ENCODE measurements at places on chromosomes 2 and 18.

DNA sequence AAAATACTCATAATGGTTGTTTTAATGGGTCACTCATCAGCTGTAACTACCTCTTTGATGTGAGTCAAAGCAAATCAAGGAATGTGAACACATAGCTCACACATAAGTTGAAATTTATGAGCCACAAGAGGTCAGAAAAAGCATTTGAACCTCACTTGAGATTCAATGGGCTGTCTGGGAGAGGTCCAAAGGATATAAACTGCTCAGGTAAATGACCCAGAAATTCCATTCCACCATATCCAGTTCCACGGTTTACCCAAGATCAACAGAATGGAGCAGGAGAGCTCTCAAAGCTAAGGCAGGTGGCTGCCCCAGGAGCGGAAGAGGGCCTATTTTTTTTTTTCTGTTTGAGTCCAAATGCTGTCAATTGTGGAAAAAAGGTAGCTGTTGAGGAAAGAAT is 464.1 kb downstream of the TNS1 start:
- no peak for DNase-seq

- no peak for DNase-seq
Observed at GRCh38 chr2:209653134-209653533, 118.5 kb upstream of the UNC80 start.

GRCh38 chr2:189783451-189783926 is 650 bp downstream of the ORMDL1 start:
- DNase-seq = no peak

DNA sequence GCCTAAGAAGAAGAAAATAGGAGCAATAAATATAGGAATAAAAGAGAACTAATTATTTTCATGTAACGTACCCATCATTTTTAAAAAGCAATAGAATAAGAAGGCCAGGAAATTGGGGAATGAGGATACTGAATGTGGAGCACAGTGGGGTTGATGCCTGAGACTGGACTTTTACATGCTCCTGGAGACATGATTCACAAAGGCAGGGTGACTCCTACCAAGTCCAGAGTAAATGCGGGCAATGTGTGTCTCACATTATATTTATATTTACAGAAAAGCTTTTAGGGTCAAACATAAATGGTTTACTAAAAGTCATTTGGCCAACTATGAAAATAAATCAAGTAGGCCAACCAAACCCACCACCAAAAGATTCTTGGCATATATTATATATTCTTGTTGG is 87.9 kb upstream of the COL5A2 start:
- DNase-seq = no peak

DNA sequence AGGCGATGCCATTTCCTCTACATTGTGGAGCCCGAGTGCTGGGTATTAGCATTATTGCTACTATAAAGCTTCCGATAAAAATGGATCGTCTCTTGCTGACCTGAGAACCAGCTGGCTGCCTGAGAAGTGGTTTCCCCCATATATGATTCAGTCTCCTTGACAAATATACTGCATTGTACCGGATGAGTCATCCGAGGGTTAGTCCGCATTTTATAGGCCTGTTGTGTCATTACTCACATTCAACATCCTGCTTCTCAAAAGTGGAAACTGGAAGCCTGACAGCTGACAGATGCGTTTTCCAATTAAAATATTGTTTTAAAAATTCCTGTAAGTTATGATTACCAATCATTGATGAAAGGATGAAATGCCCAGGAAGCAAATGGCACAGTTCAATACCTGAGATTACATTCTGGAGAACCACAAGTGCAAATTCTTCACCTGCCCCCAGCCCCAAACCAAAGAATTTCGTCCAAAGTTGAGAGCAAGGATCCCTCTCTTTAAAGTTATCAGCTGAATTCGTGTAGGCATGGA is 65.7 kb downstream of the SPRED2 start:
- DNase-seq = no peak

GRCh38 chr2:98458667-98459380 is 14.2 kb downstream of the INPP4A start:
- DNase-seq = no peak

- no peak for DNase-seq
Observed at GRCh38 chr2:109231996-109232705, 103.1 kb downstream of the SH3RF3 start.

DNA sequence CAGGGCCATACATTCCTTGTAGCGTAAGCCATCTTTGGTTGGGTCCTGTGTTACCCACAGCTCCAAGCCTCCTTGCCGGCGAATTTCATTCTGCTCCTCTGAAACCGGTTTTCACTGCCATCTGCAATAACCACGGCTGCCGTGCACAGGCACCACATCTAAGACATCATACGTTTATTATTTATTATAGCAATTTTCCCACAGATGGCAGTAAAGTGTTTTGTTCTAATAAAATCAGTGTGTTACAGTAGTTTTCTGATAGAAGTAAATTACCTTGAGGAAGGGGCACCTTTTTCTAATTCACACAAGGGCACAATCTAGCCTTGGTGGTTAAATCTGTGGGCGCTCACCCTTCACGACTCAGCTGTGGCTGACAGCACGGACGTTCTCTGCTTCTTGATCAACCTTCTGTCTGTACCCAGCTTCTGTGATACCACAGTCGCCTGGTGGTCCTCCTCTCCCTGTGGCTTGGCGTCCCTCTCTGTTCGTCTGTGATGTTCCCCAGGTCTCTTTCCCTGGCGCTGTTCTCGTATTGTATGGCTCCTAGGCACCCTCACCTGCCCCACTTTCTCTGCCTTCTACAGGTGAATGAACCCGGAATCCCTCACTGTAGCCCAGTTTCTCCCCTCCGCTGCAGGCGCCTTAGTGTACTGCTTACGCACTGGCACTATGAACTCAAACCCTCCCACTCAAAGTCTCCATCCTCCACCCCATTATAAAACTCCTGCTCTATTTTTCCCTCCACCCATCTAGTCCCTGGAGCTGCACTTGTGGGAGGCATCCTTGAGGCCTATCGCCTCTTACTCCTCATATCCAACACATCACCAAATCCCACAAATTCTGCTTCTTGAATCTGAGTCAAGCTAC is 236.8 kb downstream of the DYSF start:
- no peak for DNase-seq

DNA sequence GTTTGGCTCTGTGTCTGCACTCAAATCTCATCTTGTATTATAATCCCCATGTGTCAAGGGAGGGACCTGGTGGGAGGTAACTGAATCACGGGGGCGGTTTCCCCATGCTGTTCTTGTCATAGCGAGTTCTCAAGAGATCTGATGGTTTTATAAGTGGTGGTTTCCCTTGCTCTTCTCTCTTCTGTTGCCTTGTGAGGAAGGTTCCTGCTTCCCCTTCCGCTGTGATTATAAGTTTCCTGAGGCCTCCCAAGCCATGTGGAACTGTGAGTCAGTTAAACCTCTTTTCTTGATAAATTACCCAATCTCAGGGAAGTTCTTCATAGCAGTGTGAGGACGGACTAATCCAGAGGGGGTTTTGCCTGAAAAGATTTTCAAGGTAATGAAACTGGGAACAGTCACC is 245.4 kb downstream of the GALR1 start:
- DNase-seq = no peak

DNA sequence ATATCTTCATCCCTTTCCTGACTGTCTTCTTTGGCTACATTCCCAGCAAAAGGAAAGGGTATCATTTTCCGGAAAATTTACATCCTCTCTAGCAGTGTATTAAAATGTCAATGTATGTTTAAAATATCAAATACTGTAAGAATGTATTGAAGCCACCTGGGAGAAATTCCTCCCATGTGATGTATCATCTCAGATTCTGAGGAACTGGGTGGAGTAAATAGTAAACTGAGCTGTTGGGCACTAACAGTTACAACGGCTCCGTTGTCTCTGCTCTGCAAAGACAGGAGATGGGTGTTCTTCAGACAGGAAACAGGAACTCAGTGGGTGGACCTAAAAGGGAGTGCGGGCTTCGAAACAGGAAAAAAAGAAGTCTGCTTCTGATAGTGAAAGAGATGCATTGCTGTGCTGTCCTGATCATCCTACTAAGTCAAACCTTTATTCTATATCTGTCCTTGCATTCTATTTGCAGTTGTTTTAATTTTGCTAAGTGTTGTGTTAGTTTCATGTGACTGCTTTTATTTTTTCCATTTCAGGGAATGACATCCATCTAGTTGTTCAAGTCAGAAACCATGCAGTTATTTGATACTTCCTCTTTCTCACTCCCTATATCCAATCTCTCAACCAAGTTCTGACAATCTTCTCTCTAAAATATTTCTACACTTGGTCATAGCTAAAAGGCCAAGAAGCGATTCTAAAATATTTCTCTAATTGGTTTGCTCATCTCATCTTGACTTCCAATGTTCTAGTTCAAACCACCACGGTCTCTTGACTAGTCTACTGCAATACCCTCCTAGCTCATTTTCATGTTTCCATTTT is 19.4 kb downstream of the DOK1 start:
- DNase-seq = no peak

DNA sequence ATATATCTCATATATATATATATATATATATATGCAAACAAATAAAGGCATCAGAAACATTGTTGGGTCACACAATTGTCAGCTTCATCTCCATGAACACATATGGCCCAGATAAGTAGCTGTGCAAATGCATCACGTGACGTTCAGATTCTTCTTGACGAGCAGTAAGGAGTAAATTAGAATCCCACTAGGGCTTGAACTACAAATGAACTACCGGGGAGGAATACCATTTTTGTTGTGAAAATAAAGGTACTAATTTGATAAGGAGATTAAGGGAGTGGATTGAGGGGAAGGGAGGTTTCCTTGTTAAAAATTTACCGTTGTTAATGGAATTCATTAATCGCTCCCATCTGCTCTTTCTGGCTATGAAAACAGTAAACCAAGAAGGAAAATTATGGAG is 186.5 kb upstream of the COPS8 start:
- DNase-seq = no peak

GRCh38 chr18:70068981-70069380 is 121.3 kb upstream of the CD226 start:
- no peak for DNase-seq

GRCh38 chr2:56113382-56113975 is 70.3 kb upstream of the CCDC85A start:
- no peak for DNase-seq

DNA sequence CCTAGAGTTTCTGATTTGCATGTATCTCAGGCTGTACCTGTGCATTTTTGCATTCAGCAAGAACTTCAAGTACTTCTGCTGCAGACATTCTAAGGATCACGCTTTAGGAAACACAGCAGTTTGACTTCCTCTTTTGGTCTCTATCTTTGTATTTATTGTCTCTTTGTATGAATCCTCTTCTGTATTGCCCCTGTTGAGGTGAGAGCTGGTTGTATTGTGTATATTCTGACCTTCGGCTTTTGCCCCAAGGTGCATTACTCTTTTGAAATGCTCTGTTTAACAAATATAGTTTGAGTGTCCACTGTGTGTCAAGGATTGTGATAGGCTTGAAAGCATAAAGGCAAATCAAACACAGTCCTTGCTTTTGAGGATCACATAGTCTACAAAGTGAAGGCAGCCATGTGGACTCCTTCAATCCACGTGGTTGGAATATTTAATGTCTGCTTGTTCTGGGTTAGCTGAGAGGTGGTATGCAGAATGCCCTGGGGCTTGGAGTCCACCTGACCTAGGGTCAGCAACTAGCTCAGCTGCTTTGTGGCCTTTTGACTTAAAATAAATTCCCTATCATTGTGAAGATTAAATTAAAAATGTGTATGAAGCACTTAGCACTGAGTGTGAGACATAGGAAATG is 108.1 kb downstream of the LYPD6 start:
- DNase-seq = no peak

DNA sequence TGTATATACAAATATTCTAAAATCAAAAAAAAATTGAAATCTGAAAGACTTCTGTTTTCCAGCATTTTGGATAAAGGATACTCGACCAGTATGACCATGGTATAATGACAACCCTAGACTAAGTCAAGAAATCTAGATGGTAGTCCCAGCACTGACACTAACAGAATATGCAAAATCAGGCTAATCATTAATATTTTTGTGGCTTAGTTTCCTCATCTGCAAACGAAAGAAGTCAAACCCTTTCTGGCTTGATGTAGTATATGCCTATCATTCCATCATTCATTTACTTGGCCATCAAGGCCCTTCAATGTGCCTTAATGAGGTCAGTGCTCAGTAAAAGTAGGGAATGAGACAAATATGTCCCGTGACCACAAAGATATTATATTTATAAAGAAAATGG is 83.5 kb downstream of the NCKAP5 start:
- DNase-seq = no peak

GRCh38 chr2:149089068-149089467 is 50.6 kb downstream of the LYPD6B start:
- no peak for DNase-seq

GRCh38 chr2:128633501-128633900 is 314.8 kb upstream of the HS6ST1 start:
- no peak for DNase-seq

- DNase-seq = no peak
Observed at GRCh38 chr2:113831161-113831560, 58.7 kb upstream of the ACTR3 start.

DNA sequence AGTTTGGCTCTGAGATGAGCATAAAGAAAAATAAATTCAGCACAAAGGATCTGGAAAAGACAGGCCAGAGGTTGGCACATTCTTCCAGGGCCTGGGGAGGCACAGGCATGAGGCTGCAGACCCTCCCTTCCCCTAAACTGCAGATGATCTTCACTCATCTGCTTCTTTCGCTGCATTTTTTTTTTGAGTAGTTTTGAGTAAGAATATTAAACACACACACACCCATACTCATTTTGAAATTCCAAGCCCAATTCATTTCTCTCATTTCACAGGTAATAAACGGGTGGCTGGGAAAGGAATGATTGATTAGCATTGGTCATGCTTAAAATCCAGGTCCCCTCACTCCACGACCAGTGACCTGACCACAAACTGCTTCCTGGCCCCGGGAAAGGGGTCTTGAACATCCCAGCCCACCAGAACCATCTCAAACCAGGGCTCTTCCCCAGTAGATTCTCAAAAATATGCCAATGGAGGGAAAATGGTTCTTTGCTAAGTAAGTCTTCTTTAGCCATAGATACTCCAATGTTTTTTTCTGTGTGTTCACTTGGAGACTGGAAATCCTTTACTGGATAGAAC is 219.6 kb downstream of the ANAPC1 start:
- DNase-seq = no peak

DNA sequence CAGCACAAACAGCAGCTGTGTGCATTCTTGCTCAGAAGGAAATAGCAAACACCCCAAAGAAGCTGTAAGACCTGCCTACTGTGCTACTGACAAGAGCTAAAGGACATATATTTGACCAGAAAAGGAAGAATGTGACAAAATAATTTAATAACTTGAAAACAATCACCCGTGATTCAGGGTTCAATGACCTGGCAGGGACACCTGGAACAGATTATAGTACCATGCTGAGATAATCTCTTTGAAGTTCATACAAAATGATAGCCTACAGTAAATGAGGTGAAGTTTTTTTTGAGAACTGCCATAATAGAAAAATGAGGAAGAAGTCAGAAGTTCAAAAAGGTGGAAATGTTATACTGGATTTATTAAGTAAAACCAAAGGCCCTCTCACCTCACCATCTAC is 324.8 kb upstream of the GULP1 start:
- DNase-seq = no peak

DNA sequence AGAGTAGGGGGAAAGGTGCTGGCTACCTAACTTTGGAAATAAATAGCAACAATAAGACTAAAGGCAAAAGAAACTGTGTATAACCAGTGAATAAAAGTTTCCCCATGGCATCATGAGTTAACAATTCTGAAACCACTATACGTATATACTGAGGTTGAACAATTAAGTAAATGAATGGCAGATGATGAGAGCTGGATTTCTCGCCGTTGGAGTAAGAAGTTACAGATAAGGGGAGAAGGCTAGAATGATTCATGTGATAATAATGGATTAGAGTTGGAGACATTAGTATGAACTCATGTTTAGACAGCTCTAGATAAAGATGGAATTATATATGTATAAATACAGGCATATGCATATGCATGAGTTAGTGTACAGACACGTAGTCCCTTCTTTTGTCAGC is 152.7 kb downstream of the UBR3 start:
- DNase-seq = no peak

Data from left ventricle myocardium inferior (tissue), 1 donor.